ENCODE measurements at places on chromosomes 1 and 21.

DNA sequence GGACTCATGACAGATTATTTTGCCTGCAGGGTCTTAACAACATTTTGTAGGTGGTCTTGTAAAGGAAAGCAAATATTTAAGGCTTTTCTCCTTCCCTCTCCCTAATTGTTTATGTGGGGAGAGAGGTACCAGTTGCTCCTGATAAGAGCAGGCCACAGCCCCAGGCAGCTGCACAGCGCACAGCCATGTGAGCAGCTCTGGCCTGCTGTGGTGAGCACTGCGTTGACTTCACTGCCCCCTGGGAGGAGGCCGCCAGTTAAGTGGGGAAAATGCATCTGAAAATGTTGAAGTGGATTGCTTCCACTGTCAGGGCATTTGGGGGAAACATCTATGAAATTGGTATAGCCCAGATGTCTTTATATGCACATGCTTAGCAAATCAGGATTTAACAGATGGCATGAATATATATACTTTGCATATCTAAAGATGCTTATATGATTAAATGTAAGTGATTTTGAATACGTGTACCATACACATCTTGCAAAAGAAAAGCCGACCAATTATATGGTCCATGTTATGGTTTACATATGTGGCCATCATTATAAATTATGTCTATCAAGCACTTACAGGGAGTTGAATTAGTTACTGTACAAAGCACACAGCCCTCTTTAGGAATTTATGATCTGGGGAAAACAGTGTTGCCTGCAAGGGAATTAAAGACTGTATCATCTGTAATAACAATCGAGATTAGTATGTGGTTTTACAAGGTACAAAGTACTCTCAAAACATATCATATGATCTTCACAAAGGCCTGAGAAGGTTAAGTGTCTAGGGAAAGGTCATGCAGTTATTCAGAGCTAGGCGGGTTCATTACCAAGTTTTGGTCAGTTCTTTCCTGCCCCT is 132.1 kb downstream of the RHOU start:
- peak; percentile 5 for DNase-seq

- peak; percentile 78 for DNase-seq
Observed at GRCh38 chr1:221310180-221310579, 430.9 kb downstream of the HLX start.

GRCh38 chr1:8373581-8374241 is 55.8 kb downstream of the SLC45A1 start:
- DNase-seq, result no peak

- DNase-seq, result no peak
Observed at GRCh38 chr1:173530795-173531693, 53.9 kb downstream of the PRDX6 start.

DNA sequence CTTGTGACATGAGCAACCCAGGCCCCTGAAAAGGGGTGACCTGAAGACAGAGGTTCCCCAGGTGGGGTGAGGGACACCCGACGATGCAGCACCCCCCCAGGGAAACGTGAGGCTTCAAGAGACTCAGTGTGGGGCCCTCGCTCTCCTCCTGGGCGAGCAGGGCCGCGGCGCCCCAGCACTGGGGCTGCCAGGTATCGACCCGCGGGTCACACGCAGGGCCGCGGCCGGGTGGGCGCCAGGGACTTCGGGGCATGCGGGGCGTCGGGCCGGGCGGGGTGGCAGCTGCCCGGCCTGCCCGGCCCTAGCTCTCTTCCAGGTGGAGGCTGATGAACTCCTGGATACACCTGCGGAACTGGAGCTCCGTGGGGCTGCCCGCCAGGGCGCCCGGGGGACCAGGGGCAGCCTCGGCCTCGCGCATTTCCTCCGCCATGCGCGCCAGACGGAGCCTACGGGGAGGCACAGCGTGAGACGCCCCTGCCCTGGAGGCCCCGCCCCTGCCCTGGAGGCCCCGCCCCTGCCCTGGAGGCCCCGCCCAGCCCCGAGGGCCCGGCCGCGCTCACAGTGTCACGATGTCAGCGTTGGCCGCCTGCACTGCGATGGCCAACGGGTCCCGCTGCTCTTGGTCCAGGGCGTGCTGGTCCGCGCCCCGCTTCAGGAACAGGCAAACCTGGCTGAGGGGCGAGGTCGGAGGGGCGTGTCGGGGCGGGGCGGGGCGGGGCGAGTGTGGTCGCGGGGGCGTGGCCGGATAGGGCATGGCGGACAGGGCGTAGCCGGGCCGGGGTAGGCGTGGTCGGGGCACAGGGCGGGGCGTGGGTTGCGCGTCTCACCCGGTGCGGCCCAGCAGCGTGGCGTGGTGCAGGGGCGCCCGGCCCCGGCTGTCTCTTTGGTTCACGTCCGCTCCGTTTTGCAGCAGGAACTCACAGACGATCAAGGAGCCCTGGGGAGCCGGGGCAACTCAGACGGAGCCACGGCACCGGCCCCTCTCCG is 13.3 kb downstream of the SCNN1D start:
- no peak for DNase-seq

DNA sequence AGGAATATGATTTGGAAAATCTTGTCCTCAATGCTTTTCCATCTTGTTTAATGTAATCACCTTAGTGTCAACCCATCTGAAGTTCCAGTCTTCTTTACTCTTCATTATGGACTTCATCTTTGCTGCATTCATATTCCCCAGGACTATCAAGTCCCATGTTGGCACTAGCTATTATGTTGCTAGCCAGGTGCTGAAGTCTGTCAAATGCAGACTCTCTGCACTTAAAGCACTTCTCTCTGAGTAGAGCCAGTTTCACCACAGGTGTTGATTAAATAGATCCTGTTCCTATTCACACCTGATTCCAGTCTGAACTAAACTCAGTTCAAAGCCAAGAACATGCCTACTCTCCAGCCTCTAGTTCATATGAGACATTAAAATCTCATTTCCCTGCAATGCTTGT is 75.0 kb upstream of the PKN2 start:
- DNase-seq, result peak; percentile 19

GRCh38 chr1:40307186-40307585 is 9.9 kb downstream of the COL9A2 start:
- no peak for DNase-seq

Data from NCI-H1105 (cell line).